Renal pelvis (tissue), 12 donors: ENCODE measurements at places on chromosomes 2 and 18. TPM values are rescaled to one million over a fixed set of nuclear protein-coding genes. Genes with fewer than 3 reads are reported as not detected.

DNA sequence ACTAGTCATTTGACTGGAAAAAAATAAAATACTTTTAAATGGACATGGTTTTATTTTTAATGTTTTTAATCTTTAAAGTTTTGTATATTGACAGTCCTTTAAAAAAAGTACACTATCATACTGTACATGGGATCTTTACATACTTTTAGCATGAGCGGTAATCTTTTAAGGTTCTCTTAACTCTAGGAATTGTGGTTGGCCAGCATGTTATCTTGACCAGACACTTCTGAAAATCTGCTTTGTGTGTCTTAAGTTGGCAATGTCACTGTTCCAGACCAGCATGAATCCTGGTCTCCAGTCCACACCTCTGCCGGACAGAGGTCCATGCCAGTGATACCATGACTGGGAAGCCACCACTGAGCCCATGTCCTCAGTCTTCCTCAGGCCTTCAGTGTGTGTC is 17.7 kb downstream of the ITGB1BP1 start:
- no peak for DNase-seq

DNA sequence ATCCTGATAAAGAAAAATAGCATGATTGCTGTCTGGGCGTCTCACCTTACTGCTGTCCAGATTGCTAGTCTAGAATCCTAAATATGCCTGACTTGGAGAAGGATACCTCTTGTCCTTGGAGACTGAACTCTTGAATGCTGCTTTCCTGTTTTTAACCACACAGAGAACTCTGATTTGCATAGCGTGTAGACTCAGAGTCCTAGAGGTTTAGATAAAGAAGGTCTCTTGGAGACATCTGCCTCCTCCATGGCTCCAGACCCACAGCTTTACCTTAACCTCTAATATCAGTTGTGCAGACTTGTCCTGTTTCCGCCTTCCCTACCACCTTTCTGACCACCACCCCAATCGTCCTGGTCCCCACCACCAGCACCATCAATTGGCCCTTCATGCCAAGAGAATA is 292.6 kb upstream of the CYRIA start:
- no peak for DNase-seq

DNA sequence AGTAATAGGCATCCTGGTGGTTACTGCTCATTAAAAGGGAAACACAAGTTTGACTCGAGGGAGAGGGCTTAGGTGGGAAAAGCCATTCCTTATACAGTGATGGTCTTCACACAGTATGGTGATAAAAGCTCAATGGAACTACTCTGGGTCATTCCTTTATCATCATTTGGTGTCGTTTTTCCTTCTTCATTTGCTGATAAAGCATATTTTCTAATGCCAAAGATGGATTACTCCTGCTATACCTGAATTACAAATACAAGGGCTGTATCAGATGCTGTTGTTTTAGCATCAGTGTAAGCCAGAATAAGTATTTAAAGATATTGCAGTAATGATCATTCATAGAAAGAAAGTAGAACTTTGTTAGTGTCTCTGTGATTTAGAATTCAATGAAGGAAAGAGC is 563.7 kb downstream of the PLCL1 start:
- DNase-seq: no peak

CXCR1 gene
- not detected for polyA plus RNA-seq

TOGARAM2 gene
- 1.5 TPM for polyA plus RNA-seq

LONRF2 gene
- polyA plus RNA-seq: 1.9 TPM

IL36B gene
- not detected for polyA plus RNA-seq

- DNase-seq: no peak
Measured at GRCh38 chr18:59814891-59815290, 84.9 kb upstream of the PMAIP1 start.

ABCG8 gene
- 1.3 TPM for polyA plus RNA-seq

DNA sequence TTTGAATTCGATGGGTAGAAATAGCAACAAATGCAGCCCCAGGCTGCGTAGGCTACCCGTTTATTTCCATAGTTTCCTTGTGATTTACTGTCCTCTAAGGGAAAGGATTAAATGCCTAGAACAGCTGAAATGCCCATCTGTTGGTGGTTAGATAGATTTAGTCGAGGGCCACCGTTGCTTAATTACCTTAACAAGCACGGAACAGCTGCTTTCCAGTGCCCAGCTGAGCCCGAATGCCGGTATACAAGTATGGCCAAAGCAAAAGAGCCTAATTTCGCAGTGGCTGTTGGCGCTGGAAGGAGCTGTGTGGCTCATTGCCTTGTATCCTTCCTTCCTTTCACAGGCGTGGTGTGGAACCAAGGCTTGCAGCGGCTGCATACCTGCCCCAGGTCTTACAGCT is 109.1 kb downstream of the CABLES1 start:
- no peak for DNase-seq

SERTAD2 gene
- 22.5 TPM for polyA plus RNA-seq

GRCh38 chr18:66329716-66330115 is 274.2 kb downstream of the CDH19 start:
- DNase-seq: no peak

DNA sequence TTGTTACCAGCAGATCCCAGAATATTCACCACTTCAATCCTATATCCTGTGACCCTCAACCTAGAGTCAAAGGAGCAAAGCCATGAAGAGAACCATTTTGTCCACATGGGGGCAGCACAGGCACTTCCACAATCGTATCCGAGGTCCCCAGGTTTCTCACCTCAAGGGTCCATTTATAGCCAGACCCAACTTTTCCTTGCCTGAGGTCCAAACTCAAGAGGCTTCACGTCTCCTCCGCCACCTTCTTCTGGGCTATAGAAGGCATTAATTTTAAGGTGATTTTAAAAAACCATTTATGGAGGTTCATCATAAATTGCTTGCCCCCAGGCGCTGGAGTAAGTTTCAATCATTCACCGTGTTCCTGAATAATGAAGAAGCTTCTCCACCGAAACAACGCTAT is 111.6 kb upstream of the NABP1 start:
- DNase-seq: peak; percentile 57

FEV gene
- not detected for polyA plus RNA-seq

DNA sequence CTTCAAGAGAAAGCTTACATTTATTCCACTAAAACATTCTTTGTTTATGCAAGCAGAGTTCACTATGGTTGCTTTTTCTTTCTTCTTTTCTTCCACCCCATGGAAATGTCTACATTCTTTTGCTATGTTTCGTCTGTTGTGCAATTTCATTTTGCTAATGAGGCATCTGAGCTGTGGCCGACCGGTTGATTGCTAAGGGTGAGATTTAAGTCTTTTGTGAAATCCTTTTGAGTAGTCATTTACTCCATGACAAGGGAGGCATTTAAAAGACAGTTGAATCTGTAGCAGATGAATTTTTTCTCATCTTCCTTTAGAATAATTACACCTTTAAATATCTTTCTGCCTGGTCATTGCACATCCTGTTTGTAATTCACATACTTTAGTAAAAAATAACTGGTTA is 324.1 kb upstream of the THUMPD2 start:
- no peak for DNase-seq

DNA sequence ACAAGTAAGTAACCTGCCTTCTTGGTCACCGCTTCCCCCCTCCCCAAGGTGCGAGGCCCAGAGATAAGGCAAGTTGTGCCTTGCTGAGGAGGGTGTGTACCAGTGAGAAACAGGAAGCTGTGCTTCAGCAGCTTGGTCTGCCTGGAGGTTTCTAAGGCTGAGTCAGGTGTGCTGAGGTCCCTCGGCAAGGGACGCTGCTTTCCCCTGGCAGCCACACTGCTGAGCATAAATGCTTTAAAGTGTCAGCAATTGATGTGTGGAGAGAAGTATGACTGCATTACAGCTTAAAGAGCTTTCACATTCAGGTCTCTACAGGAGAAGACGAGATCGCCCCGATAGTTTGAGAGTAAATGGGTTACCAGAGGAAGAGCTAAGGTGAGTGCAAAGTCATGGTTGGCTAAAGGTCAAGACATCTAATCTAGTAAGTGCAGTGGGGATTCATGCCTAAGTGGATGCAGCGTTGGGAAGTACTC is 86.9 kb downstream of the LIMS1 start:
- DNase-seq: no peak

DNA sequence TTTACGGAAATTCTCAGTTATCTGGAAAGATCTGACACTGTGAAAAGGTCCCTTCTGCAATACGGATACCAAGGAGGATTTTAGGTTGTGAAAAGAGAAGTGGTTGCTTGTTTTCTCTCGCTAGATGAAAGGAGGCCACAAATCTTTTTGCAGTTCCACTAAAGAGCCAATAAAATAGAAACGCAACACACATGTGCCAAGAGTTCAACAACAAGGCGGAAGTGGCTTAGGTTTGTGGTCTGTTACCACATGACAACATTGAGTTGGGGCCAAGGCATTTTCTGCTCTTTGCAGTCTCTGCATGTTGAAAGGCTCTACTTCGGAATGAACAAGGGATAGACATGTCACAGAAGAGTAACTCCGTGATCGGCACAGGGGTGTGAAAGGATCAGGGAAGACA is 115.7 kb upstream of the OSR1 start:
- DNase-seq: peak; percentile 54

GRCh38 chr2:23506531-23507266 is 121.7 kb downstream of the KLHL29 start:
- DNase-seq: no peak

DSG2 gene
- 44.3 TPM for polyA plus RNA-seq

GRCh38 chr2:88669482-88670214 is 21.8 kb upstream of the RPIA start:
- DNase-seq: peak; percentile 19

DHRS9 gene
- polyA plus RNA-seq: 0.80 TPM

DNA sequence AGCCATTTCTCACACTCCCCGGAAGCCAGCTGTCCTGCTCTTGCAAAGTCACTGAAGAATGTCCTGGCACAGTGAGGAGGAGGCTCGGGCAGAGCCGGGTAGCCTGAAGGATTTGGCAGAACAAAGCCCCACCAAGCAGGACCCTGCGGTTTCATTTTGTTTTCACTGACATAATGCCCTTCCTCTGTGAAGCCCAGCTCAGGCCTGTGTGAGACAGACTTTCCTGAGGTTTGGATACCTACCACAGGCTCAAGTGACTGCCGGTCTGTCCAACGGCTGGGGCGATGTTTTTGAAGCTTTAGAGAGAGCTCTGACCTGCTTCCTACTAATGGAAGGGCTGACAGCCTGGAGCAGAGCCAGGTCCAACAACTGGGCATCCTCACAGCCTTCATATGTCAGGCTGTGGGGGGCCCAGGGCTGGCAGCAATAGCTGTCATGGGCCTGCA is 99.8 kb upstream of the FZD7 start:
- no peak for DNase-seq

GRCh38 chr2:1931003-1931914 is 186.9 kb upstream of the PXDN start:
- no peak for DNase-seq

- no peak for DNase-seq
Measured at GRCh38 chr2:33607251-33607721, 8.2 kb upstream of the FAM98A start.

GRCh38 chr18:11121443-11121849 is 27.9 kb downstream of the PIEZO2 start:
- no peak for DNase-seq
